NCI-H510A (cell line): ENCODE measurements at places on chromosomes 3 and 15.
A peak's percentile ranks its signal among the peaks of the same experiment; 100 is the strongest.

DNA sequence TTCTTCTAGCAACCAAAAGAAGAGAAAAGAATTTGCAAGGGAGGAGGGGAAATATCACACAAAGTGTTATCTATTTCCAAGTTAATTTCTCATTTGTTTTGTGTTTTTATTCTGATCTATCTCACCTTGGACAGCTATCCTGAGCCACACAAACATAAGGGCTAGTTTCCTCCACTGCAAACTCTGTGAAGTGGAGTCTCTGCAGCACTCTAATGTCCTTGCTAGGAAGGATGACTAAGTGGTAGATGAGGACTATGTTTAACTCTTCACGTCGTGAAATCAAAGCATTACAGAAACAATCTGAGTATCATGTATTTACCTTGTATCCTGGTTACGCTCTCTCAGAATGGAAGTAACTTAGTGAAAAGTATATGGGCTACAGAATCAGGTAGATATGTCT lies 33.9 kb upstream of the CHRM5 start:
- DNase-seq = peak; percentile 28

- no peak for DNase-seq
Measured at GRCh38 chr3:7290077-7290825, 429.3 kb downstream of the GRM7 start.

- DNase-seq = peak; percentile 80
Measured at GRCh38 chr3:190721330-190721729, 141.2 kb downstream of the GMNC start.

GRCh38 chr15:52485290-52485689 lies 43.4 kb downstream of the MYO5A start:
- DNase-seq = no peak

GRCh38 chr15:78127882-78128281 lies 3.4 kb downstream of the CIB2 start:
- DNase-seq = no peak
